Esophagus mucosa (tissue), 1 donor: ENCODE measurements at places on chromosomes 16 and 17.
A peak's percentile ranks its signal among the peaks of the same experiment; 100 is the strongest.

DNA sequence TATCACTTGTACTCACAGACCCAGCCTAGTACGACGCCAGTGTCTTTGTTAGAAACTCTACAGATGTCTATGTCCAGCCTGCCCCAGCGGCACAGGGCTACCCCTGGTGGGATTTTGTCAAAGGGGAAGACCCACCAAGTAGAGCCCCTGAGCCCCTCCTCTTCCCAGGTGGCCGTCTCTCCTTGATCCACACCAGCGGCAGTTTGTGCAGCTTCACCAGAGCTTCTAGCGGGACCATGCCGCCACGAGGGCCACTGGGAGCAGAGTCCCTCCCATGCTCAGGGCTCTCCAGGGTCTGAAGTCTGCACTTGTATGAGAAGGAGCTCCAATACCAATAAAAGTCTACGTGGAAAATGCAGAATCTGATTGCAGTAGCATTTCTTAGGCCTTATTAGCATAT lies 157.1 kb downstream of the RPTOR start:
- ATAC-seq, result no peak

DNA sequence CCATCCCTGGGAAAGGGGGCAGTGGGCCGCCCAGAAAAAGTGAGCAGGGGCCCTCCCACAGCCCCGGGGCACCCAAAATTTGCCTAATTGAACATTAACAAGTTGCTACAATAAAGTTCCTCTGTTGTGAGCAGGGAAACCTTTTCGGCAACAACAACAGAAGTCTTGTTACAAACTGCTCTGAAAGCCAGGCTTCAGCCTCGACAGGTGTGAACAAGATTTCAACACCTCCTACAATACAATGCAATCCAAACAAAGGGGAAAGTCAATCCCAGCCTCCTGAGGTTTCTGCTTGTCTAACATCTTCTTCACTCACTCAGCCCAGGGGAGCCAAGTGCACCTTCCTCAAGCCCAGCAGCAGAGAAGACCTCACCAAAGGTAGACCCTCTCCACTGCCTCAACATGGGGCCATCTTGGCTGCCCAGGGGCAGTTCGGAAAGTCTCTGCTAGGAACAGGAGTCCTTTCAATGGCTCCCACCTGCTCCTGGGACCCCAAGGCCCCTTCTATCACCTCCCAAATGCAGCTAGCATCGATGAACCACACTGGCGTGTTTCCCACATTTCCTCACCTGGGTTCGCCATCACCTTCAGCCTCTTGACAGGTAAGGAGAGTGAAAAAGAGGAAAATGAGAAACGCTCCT lies 19.1 kb downstream of the ZFHX3 start:
- peak; percentile 73 for ATAC-seq

DNA sequence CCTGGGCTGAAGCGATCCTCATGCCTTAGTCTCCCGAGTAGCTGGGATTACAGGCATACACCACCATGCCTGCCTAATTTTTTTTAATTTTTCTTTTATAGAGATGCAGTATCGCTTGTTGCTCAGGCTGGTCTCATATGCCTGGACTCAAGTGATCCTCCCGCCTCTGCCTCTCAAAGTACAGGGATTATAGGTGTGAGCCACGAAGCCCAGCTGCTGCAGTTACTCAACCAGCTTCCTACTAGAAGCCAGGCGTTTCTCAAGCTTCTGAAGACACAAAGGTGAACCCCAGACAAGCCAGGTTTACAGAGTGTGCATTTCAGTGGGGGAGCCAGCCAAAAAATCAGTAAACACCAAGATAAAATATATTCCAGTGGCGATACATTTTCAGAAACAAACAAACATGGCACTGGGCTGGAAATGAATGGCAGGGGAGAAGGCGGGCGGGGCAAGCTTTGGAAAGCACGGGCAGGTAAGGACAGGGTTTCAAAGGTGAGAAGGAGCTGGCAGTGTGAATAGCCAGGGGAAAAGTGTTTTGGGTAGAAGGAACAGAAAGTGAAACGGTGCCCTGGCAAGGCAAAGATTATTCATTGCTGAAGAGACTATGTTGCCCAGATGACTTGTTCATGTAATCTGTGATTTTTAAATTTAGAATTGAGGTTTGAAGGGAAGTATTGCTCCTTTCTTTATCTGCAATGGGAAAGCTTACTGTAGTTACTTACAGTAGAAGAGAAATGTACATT lies 471.1 kb downstream of the WWOX start:
- ATAC-seq, result peak; percentile 26

- no peak for ATAC-seq
These were observed 559.0 kb upstream of the PSMD7 start for GRCh38 chr16:73737637-73738036.

- peak; percentile 58 for ATAC-seq
These were observed 6.4 kb downstream of the TEKT5 start for GRCh38 chr16:10688291-10688690.

DNA sequence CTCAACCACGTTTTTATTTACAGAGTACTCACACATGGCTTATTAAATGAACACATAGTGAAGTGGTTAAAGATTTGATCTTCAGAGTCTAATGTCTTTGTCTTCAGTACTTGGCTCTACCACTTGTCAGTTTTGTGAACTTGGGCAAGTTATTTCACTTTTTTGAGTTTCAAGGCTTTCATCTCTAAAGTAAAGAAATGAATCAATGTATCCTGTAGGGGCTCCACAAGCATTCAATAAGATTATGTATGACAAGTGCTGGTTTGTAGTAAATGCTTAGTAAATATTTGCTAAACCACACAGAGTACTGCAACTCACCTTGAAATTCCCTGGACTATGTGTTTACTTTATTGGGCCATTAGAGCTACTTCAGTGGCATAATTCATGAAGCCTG lies 446.0 kb upstream of the GOT2 start:
- no peak for ATAC-seq

DNA sequence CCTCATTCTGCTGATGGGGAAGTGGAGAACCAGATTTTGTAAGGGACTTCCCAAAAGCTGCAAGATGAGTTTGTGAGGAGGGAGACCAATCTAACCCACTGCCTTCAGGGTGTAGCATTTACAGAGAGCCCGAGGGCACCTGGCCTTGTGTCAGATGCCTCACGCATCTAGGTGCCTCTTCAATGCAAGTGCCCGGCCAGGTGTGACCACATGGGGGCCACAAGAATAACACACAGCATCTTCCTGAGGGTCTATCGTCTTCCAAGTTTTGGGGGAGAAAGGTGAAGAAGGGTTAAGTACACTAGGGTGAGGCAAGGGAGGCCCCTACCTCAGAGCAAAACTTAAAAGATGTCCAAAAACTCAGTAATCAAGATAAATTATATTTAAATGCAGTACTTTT lies 401.7 kb upstream of the CDH5 start:
- ATAC-seq, result no peak

DNA sequence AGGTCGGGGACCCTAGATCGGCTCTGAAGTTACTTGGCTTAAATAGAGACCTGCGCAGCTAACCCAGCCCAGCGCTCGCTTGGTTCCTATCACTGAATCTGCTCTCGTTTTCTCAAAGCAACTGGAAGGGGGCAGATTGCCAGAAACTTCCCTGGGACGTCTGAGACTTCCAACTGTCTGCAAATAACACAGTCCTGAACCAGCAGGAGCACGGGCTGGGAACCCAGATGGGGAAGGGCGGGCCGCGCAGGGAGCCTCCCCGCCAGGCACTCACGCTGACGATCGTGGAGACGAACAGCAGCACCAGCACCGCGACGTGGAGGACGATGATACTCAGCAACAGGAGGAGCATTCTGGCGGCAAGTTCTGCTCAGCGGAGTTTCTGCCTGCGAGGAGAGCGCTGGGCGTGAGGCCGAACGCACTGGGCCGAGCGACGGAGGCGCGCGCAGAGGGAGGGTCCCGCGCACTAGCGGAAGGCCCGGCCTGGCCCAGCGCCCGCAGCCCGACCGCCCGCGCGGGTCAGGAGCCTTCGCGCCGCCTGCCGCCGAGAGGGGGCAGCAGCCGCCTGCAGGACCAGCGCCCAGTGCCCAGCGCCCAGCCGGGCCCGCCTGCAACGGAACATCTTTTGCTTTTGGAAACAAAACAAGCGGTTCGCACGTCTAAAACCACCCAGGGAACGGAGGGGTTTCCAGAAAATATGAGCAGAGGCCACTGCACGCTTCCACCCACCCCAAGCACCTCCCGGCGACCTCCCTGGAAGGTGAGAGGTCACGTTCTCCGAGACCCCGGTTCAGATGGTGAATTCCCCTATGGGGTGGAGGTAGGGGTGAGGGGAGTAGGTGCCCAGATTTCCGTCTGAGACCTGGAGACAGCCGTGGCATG lies 4.5 kb downstream of the PMP22 start:
- peak; percentile 80 for ATAC-seq

DNA sequence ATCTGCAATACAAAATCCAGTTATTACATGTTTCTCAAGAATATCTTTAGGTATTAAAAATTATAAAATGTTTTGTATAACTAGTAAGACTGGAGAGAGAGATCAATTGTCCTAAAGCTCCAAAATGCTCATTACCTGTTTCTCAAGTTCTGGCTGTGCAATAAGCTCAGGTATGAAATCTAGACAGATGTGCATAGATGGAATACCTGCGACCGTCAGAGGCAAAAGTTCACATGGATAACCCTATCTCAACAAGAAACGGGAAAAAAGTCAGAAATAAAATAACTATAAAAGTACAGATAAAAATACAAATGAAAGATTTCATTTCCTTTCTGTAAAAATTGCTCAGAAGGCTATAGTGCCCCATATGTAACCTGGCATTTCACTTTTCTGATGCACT lies 5.8 kb upstream of the BRIP1 start:
- ATAC-seq, result no peak

DNA sequence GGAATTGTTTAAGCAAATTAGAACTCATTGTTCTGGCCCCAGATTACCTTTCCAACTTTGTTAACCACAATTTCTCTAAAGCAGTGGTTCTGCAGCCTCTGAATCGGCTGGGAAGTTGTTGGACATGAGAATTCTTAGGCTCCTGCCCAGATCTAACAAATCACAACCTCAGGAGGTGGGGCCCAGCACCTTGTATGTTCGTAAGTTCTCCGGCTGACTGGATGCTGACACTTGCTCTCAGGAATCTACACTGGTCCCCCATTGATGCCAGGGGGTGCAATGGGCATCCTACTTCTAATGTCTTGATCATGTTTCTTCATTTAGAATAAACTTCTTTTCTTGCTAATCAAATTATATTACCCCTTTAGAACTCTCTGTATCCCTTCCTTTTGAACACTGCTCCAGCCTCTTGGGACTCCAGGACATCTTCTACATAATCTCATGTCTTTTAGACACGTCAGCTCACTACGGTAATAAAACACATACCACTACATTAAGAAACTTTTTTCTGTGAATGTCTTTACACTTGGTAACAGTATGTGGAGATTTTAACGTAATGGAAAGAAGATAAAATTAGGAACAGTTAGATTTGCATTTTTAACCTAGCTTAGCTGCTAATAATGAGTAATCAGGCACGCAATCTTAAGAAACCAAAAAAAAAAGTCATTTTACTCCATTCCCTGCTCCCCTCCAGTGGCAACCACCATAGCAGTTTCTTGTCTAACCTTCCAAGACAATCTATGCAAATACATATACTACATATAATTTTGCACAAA lies 143.2 kb downstream of the ITFG1 start:
- no peak for ATAC-seq

DNA sequence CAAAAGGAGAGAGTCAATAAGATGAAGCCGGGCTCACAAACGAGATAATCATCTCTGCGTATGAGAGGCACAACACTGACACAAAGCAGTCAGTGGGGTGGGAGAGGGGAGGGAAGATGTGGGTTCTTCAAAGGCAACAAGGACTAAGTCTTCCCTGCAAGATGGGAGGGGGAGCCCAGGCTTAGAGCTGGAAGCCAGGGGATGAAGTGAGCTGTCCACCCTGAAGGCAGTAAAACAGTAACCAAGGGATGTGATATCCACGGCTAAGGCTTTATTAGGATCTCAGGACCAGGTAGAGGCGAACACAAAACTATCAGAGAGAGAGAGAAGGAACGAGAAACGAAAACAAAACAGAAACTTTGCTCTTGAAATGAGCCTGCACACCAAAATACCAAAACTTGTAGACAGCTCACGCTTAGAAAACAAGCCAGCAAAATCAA lies 115.9 kb downstream of the DYNLRB2 start:
- no peak for ATAC-seq

DNA sequence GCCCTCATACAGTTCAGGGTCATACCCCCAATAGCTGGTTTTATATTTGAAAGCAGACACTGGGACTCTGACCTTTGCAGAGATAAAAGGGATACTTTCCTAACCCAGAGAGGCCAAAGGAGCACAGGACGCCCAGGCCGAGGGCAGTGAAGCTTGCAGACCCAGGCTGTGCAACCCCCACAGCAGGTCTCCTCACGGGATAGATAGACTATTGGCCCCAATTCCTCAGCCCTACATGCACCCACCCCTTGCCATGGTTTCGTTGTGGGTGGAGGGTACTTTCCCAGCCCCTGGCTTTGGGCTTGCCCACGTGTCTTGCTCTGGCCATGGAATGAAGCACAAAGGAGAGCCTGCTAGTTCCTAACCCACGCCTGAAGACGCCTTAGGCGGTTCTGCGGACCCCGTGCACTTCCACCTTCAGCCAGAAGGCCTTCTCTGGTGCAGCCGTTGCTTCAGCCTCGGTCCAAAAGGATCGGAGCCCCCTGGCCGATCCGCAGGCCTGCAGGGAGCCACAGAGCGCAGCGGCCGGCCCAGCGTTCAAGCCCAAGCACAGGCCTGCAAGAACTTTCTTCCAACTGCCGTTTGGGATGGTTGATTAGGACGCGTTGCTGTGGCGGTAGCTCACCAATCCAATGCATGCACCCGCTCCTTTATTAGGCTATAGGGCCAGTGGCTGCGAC lies 9.8 kb upstream of the BRCA1 start:
- no peak for ATAC-seq

GRCh38 chr17:8744086-8744785 lies 400 bp downstream of the CCDC42 start:
- ATAC-seq, result no peak

- ATAC-seq, result no peak
These were observed 52.1 kb downstream of the BANP start for GRCh38 chr16:88003316-88003715.

GRCh38 chr16:12896562-12896961 lies 4.8 kb upstream of the SHISA9 start:
- no peak for ATAC-seq

- ATAC-seq, result no peak
These were observed 95.7 kb downstream of the HS3ST3B1 start for GRCh38 chr17:14396547-14396946.

- ATAC-seq, result no peak
These were observed 1.6 kb downstream of the RANGRF start for GRCh38 chr17:8290043-8290442.

GRCh38 chr17:20236578-20237227 lies 227.5 kb downstream of the SPECC1 start:
- ATAC-seq, result no peak

- peak; percentile 79 for ATAC-seq
These were observed 11.9 kb downstream of the TBX2 start for GRCh38 chr17:61411261-61412142.

- ATAC-seq, result peak; percentile 40
These were observed 48.1 kb downstream of the KSR1 start for GRCh38 chr17:27504188-27504995.
